Psoas muscle (tissue), 8 donors: ENCODE measurements at places on chromosomes 2 and 18. TPM values are rescaled to one million over a fixed set of nuclear protein-coding genes. Genes with fewer than 3 reads are reported as not detected.
A peak's percentile ranks its signal among the peaks of the same experiment; 100 is the strongest.

DNA sequence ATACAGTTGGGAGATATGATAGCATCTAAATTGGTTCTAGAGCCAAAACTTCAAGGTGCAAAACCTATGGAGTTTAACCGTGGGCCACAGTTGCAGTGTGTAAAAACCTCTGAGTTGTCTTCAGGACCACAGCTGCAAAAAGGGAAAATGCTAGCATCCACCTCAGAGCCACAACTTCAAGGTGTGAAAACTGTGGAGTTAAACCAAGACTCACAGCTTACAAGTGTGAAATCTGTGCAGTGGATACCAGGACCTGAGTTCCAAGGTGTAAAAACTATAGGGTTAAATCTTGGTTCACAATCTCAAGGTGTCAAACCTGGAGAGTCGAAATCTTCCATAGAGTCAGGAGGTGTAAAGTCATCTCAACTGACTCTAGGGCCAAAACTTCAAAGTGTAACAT lies 10.4 kb upstream of the ZNF512 start:
- H3K36me3 ChIP-seq: no peaks in the 10 kb centered on the region
- no peak overlapping the region for H3K4me3 ChIP-seq
- H3K27ac ChIP-seq: no peak overlapping the region

DNA sequence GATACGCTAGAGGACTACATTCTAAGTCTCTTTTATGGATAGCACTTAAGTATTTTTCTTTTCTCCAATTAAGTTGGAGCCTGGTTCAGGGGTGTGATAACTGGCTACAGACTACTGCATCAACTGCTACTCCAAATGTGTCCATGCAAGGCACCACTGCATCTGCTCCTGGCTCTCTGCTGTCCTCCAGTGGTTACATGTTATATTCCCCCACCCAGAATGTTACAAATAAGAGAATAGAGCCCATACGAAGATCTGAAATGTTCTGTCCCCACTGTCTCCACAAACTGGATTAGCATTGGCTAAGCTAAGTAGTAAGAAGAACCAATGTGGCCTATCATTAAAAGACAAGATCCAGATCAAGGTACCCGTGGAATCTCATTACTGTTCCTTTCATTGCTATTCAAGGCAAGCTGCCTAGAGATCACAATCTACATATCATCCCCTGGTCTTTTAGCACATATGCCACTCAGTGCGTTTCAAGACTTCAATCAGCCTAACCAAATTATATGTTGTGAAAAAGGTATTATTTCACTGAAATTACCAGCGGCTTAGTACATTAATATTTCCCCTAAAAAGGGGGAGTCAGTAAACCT lies 308.3 kb upstream of the SLC8A1 start:
- no peak overlapping the region for H3K27ac ChIP-seq
- H3K4me1 ChIP-seq: no peaks in the 10 kb centered on the region
- H3K36me3 ChIP-seq: no peaks in the 10 kb centered on the region
- H3K27me3 ChIP-seq: no peaks in the 10 kb centered on the region
- no peak for DNase-seq

GRCh38 chr2:47196046-47196445 lies 40.9 kb upstream of the STPG4 start:
- H3K27me3 ChIP-seq: no peaks in the 10 kb centered on the region
- peaks cover 32% of the 10 kb centered on the region for H3K4me1 ChIP-seq
- H3K36me3 ChIP-seq: no peaks in the 10 kb centered on the region
- H3K27ac ChIP-seq: no peak overlapping the region
- no peak for DNase-seq

FABP1 gene
- total RNA-seq: not detected

IER3IP1 gene
- total RNA-seq: 9.3 TPM

GRCh38 chr2:39377226-39377939 lies 59.7 kb downstream of the MAP4K3 start:
- no peaks in the 10 kb centered on the region for H3K27me3 ChIP-seq
- peaks cover 62% of the 10 kb centered on the region for H3K4me1 ChIP-seq
- peaks cover 14% of the 10 kb centered on the region for H3K36me3 ChIP-seq
- no peak for DNase-seq
- peak overlapping the region; percentile 82 for H3K27ac ChIP-seq
